Cardiac fibroblast (primary cell): ENCODE measurements at places on chromosomes 5 and 9.

DNA sequence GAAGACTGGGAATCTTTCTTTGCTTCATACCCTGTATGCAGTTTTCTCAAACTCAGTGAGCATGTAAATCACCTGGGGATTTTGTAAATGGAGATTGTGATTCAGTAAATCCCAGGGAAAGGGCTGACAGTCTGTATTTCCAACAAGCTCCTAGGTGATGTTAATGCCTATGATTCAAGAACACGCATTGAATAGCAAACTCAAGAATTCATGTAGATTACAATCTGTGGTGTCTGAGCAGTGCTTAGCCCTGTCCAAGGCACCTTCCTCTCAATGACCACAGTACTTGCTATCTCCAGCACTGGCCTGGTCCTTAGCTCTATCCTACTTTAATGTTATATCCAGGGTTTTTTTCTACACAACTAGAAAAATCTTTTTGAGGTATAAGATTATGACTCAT, 721.4 kb upstream of the MEF2C start:
- no peak for DNase-seq

GRCh38 chr5:31270396-31270795, 76.9 kb downstream of the CDH6 start:
- peak; percentile 28 for DNase-seq

DNA sequence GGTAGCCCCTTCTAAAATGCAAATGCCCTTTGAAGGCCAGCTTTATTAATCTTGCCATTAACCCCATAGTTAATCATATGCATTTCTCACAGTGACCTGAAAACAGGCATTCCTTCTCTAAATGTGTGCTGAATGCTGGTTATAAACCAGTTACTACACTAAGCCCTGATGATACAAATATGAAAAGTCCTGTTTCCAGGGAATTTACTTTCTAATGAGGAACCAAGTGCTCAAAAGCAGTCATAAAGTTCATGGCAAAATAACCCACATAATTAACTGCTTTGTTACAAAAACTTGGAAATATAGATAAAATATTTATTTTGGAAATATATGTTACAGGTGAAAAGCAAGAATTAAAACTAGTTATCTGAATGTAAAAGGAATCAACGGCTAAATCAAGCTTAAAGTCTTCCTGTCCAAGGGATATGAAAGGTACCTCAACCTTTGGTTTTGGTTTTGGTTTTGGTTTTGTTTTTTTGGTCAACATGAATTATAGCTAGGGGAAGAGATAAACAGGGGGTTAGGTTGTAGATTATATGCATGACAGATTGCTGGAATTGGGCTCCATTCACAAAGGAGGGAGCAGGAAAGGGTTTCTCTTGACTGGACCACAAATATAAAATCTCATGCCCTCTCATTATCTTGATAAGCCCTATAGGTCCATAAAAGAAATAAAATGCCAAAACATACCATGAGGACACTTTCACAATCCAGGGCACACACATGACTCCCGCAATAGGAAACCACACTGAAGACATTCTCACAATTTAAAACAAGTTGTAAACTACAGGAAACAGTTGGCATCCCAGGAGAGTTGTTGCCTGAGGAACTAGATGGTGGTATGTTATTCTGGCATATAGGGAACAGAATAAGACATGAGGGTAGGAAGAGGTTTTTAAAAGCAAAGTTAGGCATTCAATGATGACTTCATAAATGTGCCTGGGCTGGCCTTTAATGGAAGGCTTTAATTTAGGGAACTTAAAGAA, 46.7 kb upstream of the MACIR start:
- DNase-seq, result peak; percentile 50

DNA sequence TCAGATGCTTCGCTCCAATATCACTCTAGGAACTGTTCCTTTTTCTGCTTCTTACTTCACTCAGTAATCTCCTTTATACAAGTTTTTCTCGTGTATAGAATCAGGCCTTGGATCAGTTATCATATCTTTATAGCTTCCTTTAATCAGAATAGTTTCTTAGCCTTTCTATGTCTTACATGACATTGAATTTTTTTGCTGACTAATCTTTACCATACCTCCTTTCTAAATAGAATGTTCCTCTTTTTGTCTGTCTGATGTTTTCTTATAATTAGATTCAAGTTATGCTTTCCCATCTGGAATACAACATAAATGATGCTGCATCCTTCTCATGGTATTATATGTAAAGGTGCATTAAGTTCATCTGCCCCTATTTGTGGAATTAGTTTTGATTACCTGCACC, 40.2 kb upstream of the TYRP1 start:
- no peak for DNase-seq

DNA sequence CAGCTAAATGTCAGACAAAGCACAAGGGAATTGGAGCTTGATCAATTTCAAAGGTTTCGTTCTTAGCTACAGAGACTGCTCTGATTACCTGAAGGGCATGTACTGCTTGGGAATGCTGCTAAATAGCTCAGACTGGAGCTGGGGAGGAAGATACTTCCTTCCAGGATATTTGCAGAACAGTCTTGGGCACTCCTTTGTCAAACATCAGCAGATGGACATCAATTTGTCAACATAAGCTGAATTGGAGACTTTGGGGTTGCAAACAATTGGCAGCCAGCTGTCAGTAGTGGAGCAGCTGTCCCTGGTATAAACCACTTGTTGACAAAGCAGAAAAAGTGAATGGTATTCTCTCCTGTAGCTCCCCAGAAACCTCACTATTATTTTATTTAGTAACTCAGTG, 182.0 kb downstream of the CCDC192 start:
- DNase-seq, result no peak
